ENCODE measurements at places on chromosomes 3 and 15. TPM values are rescaled to one million over a fixed set of nuclear protein-coding genes. Genes with fewer than 3 reads are reported as not detected.

Gene CDHR4
- not detected for total RNA-seq

Gene PLD1
- total RNA-seq = 24.1 TPM

Gene NGLY1
- total RNA-seq = 28.6 TPM

Gene BNC1
- 7.9 TPM for total RNA-seq

Gene RHO
- not detected for total RNA-seq

Gene ARIH2
- 64.4 TPM for total RNA-seq

Gene FSIP1
- 1.6 TPM for total RNA-seq

Gene PAK6
- total RNA-seq = under 0.01 TPM

Gene CHAC1
- 16.9 TPM for total RNA-seq

Gene CRABP1
- total RNA-seq = not detected

Gene PRKAR2A
- 34.9 TPM for total RNA-seq

Gene GPR27
- not detected for total RNA-seq

Gene SGO1
- 9.9 TPM for total RNA-seq

Gene LYZL4
- total RNA-seq = not detected

Gene ITIH3
- total RNA-seq = not detected

Gene ADIPOQ
- under 0.01 TPM for total RNA-seq

Gene CISH
- 0.73 TPM for total RNA-seq

Gene SLC28A1
- total RNA-seq = not detected

Gene GRAMD1C
- total RNA-seq = 7.1 TPM

Gene CMTM6
- total RNA-seq = 58.6 TPM

Gene ITGA11
- 8.6 TPM for total RNA-seq

Gene PROS1
- total RNA-seq = 25.2 TPM

Gene STX19
- not detected for total RNA-seq

Gene MKRN2OS
- total RNA-seq = 0.33 TPM

Gene RFT1
- 10.6 TPM for total RNA-seq

Gene THRB
- total RNA-seq = 2.0 TPM

Gene DAZL
- not detected for total RNA-seq

Gene TATDN2
- total RNA-seq = 13.4 TPM

Gene GPR176
- total RNA-seq = 103 TPM

Gene ALCAM
- total RNA-seq = 133 TPM

Gene LRRK1
- total RNA-seq = 23.9 TPM

Gene IL20RB
- 2.6 TPM for total RNA-seq

Gene ZDHHC23
- 0.73 TPM for total RNA-seq

Gene CNTN3
- total RNA-seq = 1.7 TPM

Gene STRIT1
- total RNA-seq = not detected

Gene AGTR1
- 3.3 TPM for total RNA-seq

Gene SENP7
- 10.3 TPM for total RNA-seq

Gene CCDC33
- total RNA-seq = not detected

Gene PODXL2
- 1.0 TPM for total RNA-seq

Gene SLC2A2
- not detected for total RNA-seq

Gene LRRC3B
- not detected for total RNA-seq

Gene RGMA
- 5.4 TPM for total RNA-seq

Gene UBAP1L
- 1.5 TPM for total RNA-seq

Gene FRMD5
- 7.0 TPM for total RNA-seq

Gene CPNE9
- not detected for total RNA-seq

Gene NANOGP8
- total RNA-seq = 0.15 TPM
